Psoas muscle (tissue), 8 donors: ENCODE measurements at places on chromosomes 12 and 14. TPM values are rescaled to one million over a fixed set of nuclear protein-coding genes. Genes with fewer than 3 reads are reported as not detected.

The SLC10A1 gene
- not detected for total RNA-seq

The PROX2 gene
- not detected for total RNA-seq

The HVCN1 gene
- 8.9 TPM for total RNA-seq

The CLEC4C gene
- not detected for total RNA-seq

The BHLHE41 gene
- 41.5 TPM for total RNA-seq

The MYO1A gene
- total RNA-seq = 1.3 TPM

The HPD gene
- total RNA-seq = 3.2 TPM

The DDN gene
- total RNA-seq = 36.5 TPM

The ZNF10 gene
- total RNA-seq = 3.9 TPM

The SDR9C7 gene
- 0.97 TPM for total RNA-seq

The DIO2 gene
- 38.8 TPM for total RNA-seq

The IGF1 gene
- total RNA-seq = 20.8 TPM

The PZP gene
- total RNA-seq = 0.11 TPM

DNA sequence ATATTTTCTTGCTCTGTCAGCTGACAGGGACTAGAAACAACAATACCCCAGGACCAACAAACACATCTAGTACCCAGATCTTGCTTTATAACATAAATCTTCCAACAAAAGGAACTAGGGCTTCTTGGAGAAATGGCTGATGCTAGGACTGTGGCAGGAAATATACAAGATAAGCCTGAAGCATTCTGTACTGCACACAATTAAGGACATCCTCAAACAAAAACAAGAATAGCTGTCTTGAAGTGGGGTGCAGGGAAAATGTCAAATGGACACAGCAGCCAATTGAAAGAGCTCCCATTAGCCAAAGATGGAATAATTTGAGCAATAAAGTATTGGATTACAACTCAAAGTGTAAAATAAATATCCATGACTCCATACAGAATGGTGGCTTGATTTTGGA, 50.0 kb downstream of the LGMN start:
- no peak for DNase-seq

- DNase-seq = no peak
Observed at GRCh38 chr14:97806891-97807290, 1009.7 kb downstream of the VRK1 start.

- no peak for DNase-seq
Observed at GRCh38 chr12:117069926-117070900, 29.0 kb downstream of the TESC start.

- no peak for DNase-seq
Observed at GRCh38 chr12:57099766-57100165, 10.9 kb downstream of the NAB2 start.

GRCh38 chr14:85088192-85088591, 441.8 kb upstream of the FLRT2 start:
- DNase-seq = no peak

DNA sequence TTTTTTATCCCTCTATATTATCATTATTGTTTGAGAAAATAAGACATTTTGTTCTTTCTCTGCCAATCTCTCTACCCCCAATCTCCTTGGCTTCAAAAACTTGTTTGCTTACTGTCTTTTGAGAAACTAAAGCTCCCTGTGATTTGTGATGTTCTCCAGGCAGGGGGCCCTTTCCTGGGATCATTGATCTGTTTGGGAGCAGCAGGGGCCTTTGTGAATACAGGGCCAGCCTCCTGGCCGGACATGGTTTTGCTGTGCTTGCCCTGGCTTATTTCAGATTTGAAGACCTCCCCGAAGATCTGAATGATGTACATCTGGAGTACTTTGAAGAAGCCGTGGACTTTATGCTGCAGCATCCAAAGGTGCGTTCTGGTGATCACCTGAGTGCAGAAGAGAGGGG, 4.5 kb downstream of the ACOT6 start:
- no peak for DNase-seq

- DNase-seq = no peak
Observed at GRCh38 chr12:119389687-119390086, 55.2 kb downstream of the CCDC60 start.

GRCh38 chr12:94710933-94711332, 60.6 kb upstream of the TMCC3 start:
- no peak for DNase-seq

GRCh38 chr12:71397433-71397954, 42.1 kb upstream of the LGR5 start:
- DNase-seq = no peak

- DNase-seq = no peak
Observed at GRCh38 chr14:106619606-106620005, 1093.2 kb downstream of the TMEM121 start.

DNA sequence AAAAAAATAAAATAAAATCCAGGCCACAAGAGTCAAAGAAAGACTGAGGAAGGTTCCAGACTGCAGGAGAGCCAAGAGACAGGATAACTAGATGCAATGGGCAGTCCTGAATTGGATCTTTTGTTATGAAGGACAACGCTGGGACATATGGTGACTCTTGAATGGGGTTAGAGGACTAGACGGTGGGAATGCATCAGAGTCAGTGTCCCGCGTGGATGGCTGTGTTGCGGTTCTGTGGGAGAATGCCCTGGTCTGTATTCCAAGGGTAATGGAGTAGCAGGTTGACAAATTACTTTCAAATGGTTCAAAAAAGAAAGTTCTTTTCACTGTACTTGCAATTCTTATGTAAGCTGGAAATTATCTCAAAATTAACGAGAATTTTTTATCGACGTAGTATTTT, 20.1 kb downstream of the SSH1 start:
- DNase-seq = peak; percentile 2

- no peak for DNase-seq
Observed at GRCh38 chr12:2844786-2845185, 10.0 kb upstream of the NRIP2 start.

GRCh38 chr12:33669349-33669748, 229.7 kb upstream of the SYT10 start:
- DNase-seq = no peak

GRCh38 chr12:64218597-64218996, 3.5 kb downstream of the KICS2 start:
- DNase-seq = no peak

GRCh38 chr12:93614917-93615596, 42.6 kb downstream of the SOCS2 start:
- DNase-seq = no peak

DNA sequence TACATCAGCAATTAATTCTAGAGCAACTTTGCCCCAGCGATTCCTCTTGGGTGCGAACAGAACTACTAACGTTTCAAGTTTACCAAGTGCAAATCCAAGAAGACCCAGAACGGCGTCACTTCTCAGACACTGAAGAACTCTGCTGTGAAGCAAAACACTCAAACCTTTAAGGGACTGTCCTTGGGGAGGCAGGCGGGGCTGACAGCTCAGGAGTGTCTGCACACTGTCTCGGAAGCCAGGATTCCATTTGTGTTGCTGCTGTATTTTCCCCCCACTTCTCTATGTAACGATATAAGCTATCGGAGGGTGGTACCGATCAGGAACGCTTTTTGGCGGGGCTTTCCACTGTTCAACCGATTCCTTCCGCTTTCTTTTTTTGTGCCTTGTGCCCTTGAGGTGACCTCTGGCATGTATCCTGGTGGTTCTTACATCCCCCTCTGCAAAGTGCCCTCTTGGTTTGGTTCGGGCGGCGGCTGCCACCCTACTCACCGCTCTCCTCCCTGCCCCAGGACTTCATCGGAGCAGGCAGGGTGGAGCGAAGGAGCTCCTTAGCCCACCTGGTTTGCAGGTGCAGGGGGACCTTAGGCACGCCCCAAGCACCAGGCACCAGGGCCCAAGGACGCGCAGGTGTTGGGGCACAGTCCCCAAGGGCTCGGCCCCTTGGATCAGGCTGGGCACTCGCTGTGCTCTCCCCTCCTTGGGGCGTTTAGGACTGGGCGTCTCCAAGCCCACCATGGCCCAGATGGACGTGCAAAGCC, 19.2 kb upstream of the MLXIP start:
- no peak for DNase-seq

DNA sequence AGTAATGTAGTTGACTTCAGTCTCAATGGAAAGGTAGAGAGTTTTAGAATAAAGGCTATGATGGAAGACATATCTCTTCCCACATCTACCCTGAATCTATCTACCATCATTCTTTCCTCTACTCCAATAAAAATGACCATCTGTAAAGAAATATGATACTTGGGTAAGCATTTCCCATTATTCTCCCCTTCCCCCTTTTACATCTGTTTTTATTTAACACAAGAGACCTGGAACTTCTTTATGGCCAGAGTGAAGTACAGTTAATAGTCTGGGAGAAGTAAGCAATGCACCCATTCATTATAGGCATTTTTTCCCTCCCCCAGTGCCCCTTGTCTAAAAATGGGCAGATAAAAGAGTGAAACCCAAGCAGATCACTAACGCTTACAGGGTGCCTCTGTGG, 6.5 kb downstream of the TPH2 start:
- DNase-seq = no peak

DNA sequence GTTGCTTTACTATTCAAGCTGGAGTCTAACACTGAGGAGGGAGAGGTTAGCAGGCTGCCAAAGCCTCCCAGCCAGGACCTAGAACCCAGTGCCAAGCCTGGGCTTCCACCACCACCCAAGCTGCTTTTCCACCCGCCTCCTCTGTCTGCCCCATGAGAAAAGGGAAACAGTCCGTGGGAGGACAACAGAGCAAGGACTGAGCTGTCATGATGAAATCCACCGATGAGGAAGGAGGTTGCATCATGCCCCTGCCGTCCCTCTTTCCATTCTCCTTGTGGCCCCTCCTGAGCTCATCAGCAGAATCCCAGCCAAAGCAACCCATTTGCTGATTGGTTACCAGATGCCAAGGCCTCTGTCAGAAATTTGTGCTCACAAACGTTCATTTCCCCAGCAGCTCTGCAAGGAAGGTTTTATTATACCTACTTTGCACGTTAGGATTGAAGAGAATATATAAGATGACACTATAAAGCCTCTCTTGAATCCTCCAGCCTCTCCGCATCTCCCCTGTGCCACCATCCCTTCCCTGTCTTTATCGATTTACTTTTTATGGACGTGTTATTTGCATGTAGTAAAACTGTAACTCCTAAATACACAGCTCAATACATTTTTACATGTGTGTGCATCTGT, 6.3 kb upstream of the SERPINA1 start:
- DNase-seq = peak; percentile 72

GRCh38 chr14:23494223-23494622, 24.7 kb downstream of the NGDN start:
- DNase-seq = no peak

GRCh38 chr12:55929306-55929791, 1.6 kb upstream of the DGKA start:
- DNase-seq = no peak

GRCh38 chr12:129903956-129904829, at the start of gene TMEM132D:
Gene TMEM132D, minus strand, starts transcription at chr12:129904025.
- DNase-seq = no peak

DNA sequence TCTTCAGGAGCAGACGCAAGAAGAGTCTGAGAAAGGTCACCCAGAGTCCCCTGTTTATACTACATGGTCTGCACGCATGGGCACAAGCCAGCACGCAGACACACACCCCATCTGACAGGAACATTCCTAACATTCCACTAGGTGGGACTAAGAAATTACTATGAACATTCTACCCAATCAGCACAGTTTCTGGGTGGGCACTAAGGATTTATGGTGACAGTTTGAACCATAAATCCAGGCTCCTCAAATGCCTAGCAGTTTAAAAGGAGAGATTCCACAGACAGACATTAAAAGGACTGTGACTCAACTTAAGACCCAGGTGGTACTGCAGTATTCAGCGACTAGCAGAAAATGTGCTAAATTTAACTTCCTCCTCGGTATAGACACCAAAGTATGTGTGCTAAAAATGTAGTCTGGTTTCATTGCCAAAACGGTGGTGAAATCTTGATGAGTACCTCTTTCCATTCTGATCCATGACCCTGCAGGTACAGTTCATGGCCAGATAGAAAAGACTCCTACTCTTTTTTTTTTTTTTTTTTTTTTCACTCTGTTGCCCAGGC, 16.2 kb downstream of the ABHD4 start:
- DNase-seq = peak; percentile 21

- DNase-seq = peak; percentile 79
Observed at GRCh38 chr12:52151837-52152783, 39.7 kb downstream of the KRT80 start.

DNA sequence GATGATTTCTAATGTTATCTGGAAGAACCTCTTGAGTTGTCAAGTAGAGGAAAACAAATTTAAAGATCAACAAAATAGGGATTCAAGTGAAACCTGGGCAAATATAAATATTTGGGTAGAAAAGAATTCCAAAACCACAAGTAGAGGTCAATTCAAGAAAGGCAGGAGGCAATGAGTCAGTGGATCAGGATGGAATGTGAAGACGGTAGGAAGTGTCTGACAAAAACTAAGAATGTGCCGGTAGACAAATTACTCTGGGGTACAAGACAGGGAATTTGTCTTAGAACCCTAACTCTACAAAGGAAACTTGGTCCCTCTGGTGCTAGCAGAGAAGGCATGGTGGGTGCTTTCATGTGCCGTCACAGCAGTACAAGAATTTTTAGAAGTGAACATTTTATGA, 13.6 kb downstream of the ABCD2 start:
- DNase-seq = no peak

- no peak for DNase-seq
Observed at GRCh38 chr14:50823762-50824636, 7.0 kb downstream of the NIN start.

GRCh38 chr12:130791629-130792028, 47.4 kb downstream of the STX2 start:
- DNase-seq = no peak

DNA sequence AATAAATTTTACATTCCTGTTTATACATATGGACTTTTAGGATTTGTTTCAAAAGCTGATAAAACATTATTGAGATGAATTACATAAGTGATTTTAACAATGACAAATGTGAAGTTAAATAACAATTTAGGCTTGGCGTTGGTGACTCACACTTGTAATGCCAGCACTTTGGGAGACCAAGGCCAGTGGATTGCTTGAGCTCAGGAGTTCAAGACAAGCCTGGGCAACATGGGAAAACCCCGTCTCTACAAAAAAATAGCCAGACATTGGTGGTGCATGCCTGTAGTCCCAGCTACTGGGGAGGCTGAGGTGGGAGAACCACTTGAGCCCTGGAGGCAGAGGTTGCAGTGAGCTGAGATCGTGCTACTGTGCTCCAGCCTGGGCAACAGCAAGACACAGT, 7.4 kb downstream of the ACOT2 start:
- no peak for DNase-seq

- no peak for DNase-seq
Observed at GRCh38 chr14:102234331-102235264, 70.4 kb downstream of the MOK start.

DNA sequence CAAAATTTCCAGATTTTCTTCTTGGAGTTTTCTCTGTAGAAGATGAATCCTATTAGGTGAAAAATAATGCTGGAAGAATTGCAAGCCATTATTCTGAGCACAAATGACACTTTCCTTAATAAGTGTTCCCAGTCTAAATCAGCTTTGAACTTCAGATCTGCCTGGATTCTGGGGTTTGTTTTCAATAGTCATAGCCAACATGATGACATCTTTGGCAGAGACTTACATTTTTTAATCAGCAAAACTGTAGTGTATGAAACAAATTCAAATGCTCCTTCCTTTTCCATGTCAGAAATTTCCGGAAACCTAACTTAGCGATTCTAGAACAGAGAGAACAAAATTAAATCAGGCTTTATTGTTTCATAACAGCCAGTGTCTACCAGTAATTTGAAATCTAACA, 88.5 kb downstream of the TSPAN8 start:
- no peak for DNase-seq

- no peak for DNase-seq
Observed at GRCh38 chr12:105279460-105280056, 43.6 kb upstream of the APPL2 start.
